ENCODE measurements at places on chromosomes 12 and 14.

GRCh38 chr14:64566651-64567122 lies 16.9 kb downstream of the PPP1R36 start:
- no peak for DNase-seq

- no peak for DNase-seq
Measured at GRCh38 chr14:104669697-104670096, 19.7 kb upstream of the INF2 start.

DNA sequence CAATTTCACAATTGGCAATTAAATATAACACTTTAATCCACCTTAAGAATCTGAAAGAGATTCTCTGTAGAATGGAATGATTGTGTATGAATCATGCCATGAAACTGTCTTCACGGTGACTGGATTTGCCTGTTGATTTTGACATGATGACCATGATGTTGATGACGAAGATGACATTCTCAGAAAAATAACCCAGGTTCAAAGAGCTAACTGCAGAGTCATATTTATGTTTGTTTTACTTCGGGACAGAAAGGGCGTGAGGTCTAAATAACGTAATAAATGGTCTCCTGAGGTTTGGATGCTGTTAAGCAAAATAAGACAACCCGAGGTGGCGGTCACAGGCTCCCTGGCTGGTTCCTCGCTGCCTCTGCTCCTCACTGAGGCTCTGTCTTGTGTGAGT lies 532.0 kb downstream of the TMEM121 start:
- DNase-seq, result no peak

DNA sequence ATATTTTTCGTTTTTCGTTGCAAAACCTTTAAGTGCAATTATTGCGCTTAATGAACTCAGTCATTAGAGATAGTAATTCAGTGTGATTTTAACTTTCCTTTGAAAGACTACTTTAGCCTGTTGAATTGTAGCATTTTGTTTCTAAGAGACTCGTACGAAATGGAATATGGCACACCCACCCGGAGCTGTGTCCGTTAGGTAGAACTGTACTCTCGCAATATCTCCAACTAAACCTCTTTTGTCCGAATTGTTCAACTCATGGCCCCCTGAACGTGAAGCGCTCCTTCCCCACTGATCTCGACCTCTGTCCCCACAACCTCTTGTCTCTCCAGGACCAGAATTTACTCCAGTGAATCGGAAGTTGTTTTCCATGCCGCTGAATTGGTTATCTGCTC lies 800 bp downstream of the PCNX4 start:
- DNase-seq, result peak; percentile 69

- DNase-seq, result no peak
Measured at GRCh38 chr12:88579161-88579517, 1.1 kb downstream of the KITLG start.

DNA sequence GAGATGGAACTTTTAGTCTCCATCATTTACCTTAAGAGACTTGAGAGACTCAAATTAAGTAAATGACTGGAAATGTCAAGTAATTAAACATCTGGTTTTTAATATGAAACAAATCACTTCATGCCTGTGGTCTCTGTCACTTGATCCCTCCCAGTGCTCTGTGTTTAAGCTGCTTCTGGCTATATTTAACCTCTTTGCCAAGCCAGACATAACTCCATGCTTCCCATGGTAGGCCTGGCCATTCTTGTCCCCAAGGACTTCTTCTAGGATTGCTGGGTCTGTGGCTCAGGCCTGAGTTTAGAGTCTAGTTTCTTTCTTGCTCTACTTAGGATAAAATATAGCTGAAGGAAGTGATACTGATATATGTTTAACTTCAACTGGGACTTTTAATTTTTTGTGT lies 1013.6 kb downstream of the FLRT2 start:
- DNase-seq, result no peak

DNA sequence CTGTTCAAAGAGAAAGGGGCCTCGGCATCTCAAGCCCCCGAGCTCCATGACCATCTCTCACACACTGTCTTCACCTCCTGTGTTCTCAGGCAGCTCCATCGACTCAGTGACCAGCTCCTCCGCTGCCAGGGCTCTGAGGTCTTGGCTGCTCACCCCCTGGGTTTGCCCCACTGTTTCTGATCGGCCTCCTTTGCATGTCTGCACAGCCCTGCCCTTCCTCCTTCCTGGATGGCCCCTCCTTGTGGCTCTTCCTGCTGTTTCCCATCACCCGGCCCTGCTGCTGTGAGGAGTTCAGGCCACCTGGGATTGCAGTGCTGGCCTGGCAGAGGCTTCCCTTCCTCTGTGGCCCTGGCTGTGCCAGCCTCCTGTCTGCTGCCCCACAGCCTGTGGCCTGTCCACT lies 38.1 kb upstream of the PIWIL1 start:
- DNase-seq, result no peak

GRCh38 chr12:15787778-15788177 lies 1.4 kb downstream of the EPS8 start:
- peak; percentile 34 for DNase-seq

DNA sequence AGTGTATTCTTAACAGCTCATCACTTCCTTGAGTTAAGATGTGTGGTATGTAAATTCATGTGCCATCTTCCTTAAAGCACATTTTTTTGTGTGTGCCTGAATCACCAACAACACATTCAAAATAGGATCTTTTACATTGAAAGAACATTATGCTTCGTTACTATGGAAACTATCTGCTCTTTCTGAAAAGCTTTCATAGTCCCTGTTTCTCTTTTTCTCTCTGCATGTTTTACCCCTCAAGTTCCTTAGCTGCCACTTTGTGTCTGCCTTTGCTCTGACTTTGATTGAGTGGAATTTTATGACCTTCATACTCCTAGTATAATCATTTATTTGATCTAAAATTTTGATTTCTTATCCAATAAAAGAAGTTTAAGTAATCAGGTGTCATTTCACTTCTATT lies 880.3 kb upstream of the FOXG1 start:
- DNase-seq, result no peak

- DNase-seq, result peak; percentile 74
Measured at GRCh38 chr14:23861666-23862065, 91.9 kb upstream of the DHRS4 start.

DNA sequence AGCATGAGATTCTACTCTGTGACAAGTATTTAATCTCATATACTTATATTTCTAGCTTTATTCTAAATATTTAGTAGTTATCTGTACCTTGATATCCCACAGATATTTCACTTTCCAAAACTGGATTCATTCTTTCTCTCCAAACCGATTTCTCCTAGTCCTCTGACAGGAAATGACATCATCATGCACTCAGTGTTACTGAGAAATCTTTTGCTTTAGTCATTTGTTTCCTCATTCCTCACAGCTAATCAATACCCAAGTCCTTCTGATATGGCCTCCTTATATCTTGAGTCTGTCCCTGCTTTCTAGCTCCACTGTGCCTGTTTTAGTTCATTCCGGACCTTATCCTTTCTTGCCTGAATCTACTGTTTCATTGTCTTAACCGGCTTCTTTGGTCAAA lies 39.4 kb upstream of the E2F7 start:
- no peak for DNase-seq

- no peak for DNase-seq
Measured at GRCh38 chr14:75402867-75403413, 24.9 kb upstream of the JDP2 start.

- no peak for DNase-seq
Measured at GRCh38 chr12:32240831-32241230, 134.2 kb downstream of the BICD1 start.

DNA sequence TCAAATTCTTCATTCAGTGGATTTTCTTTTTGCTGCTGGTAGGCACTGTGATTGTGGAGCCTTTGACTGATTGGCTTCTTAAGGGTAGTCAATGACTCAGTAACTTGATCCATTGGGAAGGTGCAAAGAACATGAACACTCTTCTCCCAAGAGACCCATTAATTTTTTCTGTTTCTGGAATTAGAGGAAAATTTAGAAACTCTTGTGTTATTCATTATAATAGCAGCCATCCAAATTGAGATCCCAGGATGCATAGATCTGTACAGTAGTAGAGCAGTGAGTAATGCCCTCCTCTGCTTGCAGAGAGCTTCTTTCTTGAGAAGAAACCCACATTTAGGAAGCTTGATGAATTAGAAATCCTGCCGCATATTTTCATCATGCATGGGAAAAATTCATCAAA lies 63.9 kb downstream of the MYRFL start:
- DNase-seq, result no peak

- no peak for DNase-seq
Measured at GRCh38 chr14:83697099-83697498, 1832.8 kb upstream of the FLRT2 start.

DNA sequence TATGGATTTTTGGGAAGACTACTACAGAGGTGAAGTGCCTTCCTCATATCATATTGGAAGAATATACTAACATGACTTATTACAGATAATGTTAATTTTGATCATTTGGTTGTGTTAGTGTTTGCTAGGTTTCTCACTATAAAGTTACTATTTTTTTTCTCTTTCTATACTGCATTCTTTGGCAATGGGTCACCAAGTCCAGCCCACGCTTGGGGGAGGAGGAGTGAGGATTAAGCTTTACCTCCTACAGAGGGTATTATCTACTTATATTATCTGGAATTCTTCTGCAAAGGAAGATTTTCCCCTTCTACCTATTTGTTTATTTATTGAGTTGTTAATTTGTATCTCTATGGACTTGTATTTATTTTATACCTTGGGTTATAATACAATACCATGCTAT lies 31.5 kb downstream of the SCN8A start:
- no peak for DNase-seq

- no peak for DNase-seq
Measured at GRCh38 chr12:113222730-113223531, 1.7 kb downstream of the TPCN1 start.

- peak; percentile 50 for DNase-seq
Measured at GRCh38 chr12:49331380-49332222, 5.4 kb downstream of the C1QL4 start.

- DNase-seq, result no peak
Measured at GRCh38 chr12:121981456-121981855, 40.2 kb upstream of the BCL7A start.

DNA sequence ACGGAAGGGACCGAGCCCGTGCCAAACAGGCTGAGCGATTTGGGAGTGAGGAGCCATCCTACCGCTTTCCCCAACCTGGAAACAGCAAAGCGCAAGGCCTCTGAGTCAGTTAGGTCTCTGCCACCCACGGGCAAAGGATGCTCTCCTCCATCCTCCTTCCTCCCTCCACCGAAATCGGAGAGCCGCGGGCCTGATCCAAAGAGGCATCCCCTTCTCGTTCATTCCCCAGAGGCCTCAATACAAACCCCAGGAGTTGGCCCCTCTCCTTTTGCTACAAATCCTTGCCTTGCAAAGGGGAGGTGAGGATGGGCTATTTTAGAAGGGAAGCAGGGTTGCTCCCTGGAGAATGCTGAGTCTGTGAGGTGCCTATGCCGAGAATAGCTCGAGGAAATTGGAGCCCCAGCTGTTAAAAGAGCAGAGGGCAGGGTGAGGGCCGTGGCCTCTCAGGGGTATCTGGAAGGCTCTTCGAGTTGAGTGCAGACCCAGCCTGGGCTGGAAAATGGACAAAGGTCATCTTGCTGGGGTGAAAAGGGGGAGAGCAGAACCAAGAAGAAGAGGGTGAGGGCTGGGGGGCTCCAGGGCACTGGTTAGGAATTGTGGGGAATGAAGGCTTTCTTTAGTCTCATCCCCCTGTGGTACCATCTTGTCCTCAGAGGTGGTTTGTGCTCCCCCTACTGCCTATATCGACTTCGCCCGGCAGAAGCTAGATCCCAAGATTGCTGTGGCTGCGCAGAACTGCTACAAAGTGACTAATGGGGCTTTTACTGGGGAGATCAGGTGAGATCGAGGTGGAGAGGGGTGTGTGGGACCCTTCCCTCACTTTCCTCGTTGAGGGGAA lies 1.1 kb downstream of the TPI1 start:
- DNase-seq, result peak; percentile 53

GRCh38 chr14:49545716-49546115 lies 40.5 kb downstream of the RPS29 start:
- DNase-seq, result no peak

DNA sequence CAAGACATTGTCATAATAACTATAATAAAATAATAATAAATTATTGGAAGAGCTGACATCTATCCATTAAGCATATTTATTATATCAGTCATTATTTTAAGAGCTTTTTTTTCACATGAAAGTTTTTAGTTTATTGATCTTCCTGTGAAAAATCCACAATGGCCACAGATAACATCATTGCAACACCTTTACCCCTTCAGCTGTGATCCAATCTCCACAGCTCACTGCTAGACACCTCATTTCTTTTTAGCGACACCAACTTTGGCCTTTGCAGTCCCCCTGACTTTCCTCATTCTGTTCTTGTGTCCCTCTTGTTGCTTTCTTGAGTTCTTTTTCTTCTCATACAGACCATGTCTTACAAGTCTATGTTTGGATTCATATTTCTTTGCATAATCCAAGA lies 67.4 kb downstream of the STON2 start:
- no peak for DNase-seq

DNA sequence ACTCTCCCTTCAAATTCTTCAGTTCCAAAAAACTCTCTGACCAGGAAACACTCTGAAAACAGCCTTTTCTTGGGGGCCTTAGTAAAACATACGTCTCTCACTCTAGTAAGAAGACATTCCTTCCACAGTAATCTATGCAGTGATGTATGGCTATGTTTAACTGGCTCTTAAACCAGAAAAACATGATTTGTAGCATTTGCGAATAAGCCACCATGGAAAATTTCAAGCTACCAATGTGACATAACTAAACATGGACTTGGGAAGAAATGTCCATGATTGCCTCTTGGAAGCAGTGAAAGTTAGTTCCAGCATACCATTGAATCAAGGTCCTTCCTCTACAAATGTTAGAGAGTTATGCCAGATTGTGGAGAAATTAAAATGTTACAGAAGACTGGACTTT lies 121.5 kb upstream of the ATF7IP start:
- no peak for DNase-seq

- no peak for DNase-seq
Measured at GRCh38 chr14:24863968-24864684, 185.8 kb downstream of the STXBP6 start.

DNA sequence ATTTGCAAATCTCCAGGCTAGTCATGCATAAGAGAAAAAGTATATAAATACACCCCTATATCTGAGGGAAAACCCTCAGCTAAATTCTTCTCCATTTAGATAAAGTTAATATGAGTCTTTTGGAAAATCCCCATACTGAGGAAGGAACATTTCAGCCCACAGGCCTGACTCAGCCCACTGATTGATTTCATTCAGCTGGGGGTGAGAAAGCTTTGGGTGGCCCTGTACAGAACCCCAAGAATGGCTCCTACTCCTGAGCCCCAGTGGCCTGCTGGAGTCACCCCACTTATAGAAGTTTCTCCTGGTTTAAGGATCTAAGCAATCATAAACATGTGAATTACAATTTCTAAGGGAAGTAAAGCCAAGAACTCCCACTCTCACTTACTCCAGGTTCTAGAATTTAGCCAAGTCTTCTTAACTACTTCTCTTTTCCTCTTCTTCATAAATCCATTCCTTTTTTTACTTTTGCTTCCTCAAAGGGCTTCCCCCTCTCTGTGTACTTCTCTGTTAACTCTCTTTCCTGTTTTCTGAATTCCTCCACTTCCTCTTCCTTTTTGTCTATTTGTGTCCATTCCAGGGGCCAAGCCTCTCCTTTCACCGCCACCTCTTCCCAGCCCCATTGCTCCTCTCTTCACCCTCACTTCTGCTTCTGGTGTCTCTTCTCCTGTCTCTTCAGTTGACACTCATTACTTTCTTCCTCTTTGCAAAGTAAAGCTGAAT lies 21.0 kb downstream of the RTN1 start:
- no peak for DNase-seq
